ENCODE measurements at places on chromosomes 4 and X. TPM values are rescaled to one million over a fixed set of nuclear protein-coding genes. Genes with fewer than 3 reads are reported as not detected.
A peak's percentile ranks its signal among the peaks of the same experiment; 100 is the strongest.

The FOXR2 gene
- total RNA-seq, result not detected

The GIMD1 gene
- not detected for total RNA-seq

The TEX11 gene
- 0.22 TPM for total RNA-seq

The TDO2 gene
- 0.21 TPM for total RNA-seq

DNA sequence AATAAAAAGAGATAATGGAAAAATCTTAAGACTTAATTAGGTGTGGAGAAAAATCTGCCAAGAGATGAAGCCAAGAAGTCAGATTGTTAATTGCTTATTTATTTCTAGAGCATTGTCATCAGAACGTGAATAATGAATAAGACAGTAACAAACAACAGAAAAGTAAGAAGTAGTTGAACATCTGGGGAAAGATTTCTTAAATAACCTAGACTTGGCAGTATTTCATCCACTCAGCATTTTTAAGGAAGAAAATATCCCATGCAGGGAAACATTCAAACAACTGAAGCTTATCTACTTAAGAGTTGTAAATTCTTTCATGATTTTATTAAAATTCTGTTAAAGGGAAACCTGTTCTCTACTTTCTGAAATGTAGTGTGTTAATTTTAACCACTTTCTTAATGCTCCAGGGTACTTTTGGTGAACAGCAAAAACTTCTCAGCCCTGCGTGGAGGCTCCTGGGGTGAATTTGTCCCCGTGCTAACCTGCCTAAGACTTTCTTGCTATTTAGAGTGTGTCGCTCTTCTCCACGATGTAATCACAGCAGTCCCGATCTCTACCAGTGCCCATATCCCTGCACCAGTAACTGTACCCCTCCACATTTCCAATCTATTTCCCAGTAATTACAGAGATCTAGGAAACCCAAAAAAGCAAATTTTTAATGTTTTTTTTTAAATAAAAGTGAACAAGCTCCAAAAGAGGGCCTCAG, 124.6 kb downstream of the CORIN start:
- H3K4me1 ChIP-seq, result no peaks in the 10 kb centered on the region
- H3K36me3 ChIP-seq, result no peaks in the 10 kb centered on the region
- DNase-seq, result no peak
- H3K4me3 ChIP-seq, result no peak overlapping the region

- peaks cover 2% of the 10 kb centered on the region for H3K4me1 ChIP-seq
- H3K4me3 ChIP-seq, result no peak overlapping the region
- DNase-seq, result no peak
- H3K36me3 ChIP-seq, result no peaks in the 10 kb centered on the region
Measured at GRCh38 chr4:27078934-27079455, 218.4 kb downstream of the STIM2 start.

GRCh38 chrX:131845771-131846170, 177.3 kb upstream of the STK26 start:
- no peak for DNase-seq
- H3K4me3 ChIP-seq, result no peak overlapping the region
- H3K4me1 ChIP-seq, result peaks cover 9% of the 10 kb centered on the region
- H3K27ac ChIP-seq, result no peak overlapping the region

DNA sequence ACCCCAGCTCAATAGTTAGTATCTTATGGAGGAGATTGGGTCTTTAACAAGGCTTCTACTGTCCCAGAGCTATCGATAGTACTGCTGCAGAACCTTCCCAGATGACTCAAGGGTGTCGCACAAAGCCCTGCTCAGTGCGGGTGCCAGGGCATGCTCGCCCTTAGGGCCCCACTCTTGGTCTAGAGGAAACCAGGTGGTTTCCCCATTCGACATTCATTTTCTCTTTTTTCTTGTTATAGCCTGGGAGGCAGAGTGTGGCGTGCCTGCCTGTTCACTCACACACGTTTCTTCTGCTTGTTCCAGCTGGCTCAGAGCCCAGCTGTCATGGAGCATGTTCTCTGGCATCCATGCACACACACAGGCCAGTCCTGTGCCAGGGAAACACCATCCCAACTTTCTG, 144.5 kb downstream of the SMIM20 start:
- peak; percentile 71 for DNase-seq
- peaks cover 14% of the 10 kb centered on the region for H3K27me3 ChIP-seq
- H3K36me3 ChIP-seq, result peaks cover 11% of the 10 kb centered on the region
- H3K4me3 ChIP-seq, result peak overlapping the region; percentile 34
